Motor neuron (in vitro differentiated cells): ENCODE measurements at places on chromosomes 4 and X.
A peak's percentile ranks its signal among the peaks of the same experiment; 100 is the strongest.

- no peak for ATAC-seq
These were observed 1495.1 kb downstream of the C4orf33 start for GRCh38 chr4:130591091-130591490.

DNA sequence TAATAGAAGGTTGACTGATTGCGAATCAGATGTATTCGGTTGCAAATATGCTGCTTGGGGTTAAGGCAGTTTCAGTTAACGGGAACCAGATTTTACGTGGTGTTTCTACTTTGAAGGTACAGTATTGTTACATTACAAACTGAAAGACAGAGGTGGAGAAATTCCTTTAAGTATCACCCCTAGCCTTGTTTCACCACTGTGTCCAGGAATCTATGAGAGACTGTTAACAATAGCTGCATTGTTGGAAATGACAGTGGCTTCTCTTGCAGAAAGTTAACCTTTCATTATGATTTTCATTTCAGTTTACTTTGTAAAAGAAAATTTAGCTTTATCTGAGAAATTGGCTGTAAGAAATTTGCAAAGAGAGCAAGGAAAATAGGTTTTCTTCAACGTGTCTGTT, 2.6 kb downstream of the CDKL5 start:
- ATAC-seq: no peak

DNA sequence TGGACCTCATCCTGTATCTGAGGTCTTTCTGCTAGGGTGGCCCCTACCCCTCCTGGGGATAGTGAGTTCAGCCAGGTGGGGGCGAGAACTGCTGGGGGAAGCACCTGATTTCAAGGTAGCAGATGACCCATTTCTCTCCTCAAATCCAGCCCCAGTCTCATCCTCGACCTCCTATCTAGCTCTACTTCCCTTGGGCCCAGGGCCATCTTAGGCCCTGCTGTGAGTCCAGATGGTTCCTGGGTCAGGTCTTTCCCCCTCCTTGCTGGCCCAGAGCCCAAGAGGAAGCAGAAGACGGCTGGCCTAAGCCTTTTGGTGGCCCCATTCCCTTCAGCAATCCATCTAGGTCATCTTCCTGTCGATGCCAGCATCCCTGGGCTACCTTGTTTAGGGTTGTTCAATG, 3.3 kb downstream of the CDK16 start:
- ATAC-seq: no peak

DNA sequence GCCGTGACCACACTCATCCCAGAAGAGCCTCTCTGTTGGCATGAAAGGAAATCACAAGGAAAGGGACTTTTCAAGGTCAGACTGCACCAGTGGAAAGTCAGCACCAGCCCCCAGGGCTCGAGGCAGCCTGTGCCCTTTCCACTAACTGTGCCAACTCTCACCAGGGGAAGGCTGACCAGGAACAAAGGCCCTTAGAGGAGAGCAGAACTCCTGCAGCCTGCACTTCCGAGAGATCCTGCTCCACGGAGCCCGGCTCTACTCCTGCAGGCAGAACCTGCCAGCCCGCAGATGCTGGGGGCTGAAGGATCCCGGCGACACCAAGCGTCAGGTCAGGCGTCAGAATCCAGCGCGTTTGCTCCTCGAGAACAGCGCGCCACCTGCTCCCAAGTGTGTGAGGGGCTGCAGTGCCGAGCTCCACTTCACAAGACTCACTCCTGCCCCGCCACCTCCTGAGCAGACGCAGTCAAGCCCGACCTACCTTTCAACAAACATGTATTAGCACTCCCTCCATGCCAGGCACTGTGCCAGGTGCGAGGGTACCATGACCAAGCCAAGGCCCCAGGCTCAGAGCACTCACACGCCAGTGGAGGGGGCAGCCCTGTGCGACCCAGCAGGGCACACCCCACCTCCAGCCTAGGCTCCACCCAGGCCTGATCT, 13.6 kb upstream of the HELT start:
- peak; percentile 79 for ATAC-seq

DNA sequence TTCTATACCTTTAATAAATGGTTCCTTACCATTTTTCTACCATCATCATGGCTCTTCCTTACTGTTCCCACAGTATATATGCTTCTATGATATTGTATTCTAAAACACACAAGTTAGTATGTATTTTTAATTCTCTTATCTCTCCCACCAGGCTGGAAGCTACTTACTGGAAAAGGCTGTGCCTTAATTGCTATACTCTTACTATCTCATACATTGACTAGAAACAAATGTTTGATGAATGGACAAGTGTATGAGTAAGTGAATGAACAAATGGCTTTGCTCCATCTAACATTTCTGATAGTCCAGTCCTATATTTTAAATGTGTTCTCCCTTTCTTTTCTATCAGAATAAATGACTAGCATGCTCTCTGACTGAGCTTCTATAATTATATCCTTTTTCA, 320.8 kb upstream of the RASGEF1B start:
- no peak for ATAC-seq

- no peak for ATAC-seq
These were observed 4.7 kb downstream of the CPLX1 start for GRCh38 chr4:821181-821591.

DNA sequence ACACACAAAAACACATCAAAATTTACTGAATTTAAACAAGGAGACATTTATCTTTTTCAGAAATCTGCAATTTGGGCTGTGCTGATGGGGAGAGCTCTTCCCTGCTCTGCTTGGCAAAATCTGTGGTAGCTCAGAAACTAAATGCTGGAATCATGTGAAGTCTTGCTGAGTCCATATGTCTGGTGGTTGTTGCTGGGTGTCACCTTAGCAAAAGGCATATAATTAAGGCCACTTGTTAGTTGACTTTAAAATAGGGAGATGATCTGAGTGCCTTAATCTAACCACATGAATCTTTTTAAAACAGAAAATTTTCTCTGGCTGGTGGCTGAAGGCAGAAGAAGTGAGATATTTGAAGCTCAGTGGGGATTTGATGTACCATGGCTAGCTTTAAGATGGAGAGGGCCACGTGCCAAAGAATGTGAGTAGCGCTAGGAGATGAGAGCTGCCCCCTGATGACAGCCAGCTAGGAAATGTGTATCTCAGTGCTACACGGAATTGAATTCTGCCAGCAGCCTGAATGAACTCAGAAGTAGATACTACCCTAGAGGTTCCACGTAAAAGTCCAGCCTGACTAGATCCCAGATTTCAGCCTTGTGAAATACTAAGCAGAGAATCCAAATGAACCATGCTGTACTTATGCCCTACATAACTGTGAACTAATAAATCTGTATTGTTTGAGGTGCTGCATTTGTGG, 7.6 kb upstream of the GUF1 start:
- peak; percentile 91 for ATAC-seq
